ENCODE measurements at places on chromosomes 5 and 9.

- no peak for DNase-seq
Observed at GRCh38 chr9:87533271-87533670, 35.6 kb downstream of the DAPK1 start.

- DNase-seq = no peak
Observed at GRCh38 chr5:167303582-167303981, 987.9 kb upstream of the WWC1 start.

GRCh38 chr5:32332966-32333365 is 20.2 kb upstream of the MTMR12 start:
- DNase-seq = no peak

GRCh38 chr9:35335164-35335563 is 154.7 kb upstream of the RUSC2 start:
- DNase-seq = no peak

GRCh38 chr9:117718085-117718484 is 13.9 kb downstream of the TLR4 start:
- no peak for DNase-seq

GRCh38 chr9:127574072-127574993 is 37.7 kb upstream of the STXBP1 start:
- DNase-seq = no peak

DNA sequence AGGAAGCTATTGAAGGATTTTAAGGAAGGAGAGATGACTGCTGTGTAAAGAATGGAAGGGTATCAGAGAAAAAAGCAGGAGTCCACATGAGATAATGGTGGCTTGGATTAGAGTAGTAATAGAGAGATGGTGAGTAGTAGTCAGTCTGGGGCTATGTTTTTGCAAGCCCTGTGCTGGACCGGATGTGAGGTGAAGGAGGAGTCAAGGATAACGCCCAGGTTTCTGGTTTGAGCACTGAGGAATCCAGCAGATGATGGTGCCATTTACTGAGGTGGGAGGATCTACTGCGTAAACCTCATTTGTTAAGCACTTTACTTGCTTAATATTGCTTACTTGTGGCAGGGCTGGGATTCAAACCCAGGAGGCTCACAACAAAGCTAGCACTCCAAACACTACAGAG is 1.1 kb downstream of the TIGD6 start:
- DNase-seq = no peak

- DNase-seq = no peak
Observed at GRCh38 chr9:70040376-70040903, 3.2 kb upstream of the MAMDC2 start.

DNA sequence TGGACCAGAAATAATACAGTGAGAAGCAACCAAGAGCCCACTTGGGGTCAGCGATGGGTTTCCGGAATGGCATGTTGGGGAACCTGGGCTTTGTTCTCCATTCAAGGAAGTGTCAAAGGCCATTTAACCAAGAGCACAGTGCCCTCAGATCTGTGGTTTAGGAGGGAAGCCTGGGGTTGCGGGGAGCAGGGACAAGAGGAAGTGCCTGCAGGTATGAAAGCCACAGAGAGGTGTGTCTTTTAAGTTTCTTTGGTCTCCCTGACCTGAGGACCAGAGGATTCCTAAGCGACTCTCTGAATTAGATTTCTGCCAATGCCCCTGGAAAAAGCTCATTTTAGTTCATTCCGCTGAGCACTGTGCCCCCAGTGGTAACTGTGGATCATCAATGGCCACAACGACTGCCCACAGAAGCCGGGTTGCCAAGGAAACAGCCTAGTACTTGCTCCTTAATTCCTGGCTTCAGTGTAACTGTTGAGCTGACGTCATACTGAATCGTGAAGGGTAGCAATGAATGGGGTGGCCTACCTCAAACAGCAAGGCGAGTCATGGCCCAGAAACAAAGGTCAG is 107.3 kb upstream of the SPIN1 start:
- no peak for DNase-seq

DNA sequence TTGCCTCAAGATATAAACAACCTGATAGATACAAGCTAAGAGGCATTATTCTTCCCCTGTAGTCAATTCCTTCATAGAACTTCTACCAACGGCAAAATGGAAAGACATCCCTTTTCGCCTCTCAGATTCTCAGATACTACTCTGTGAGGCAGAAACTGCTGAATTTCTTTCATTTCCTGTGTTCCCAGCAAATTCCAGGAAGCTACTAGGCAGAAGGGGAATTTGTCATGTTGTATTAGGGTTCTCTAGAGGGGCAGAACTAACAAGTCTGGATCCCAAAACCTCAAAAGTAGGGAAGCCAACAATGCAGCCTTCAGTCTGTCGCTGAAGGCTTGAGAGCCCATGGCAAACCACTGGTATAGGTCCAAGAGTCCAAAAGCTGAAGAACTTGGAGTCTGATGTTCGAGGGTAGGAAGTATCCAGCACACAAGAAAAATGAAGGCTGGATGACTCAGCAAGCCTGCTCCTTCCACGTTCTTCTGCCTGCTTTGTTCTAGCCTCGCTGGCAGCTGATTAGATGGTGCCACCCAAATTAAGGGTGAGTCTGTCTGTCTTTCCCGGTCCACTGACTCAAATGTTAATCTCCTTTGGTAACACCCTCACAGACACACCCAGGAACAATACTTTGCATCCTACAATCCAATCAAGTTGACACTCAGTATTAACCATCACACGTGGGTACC is 15.2 kb downstream of the RNF180 start:
- DNase-seq = no peak

- DNase-seq = no peak
Observed at GRCh38 chr9:81071108-81071507, 618.2 kb downstream of the TLE1 start.

- no peak for DNase-seq
Observed at GRCh38 chr9:114247077-114247476, 75.8 kb upstream of the ORM1 start.
